H7 (cell line): ENCODE measurements at places on chromosomes 4 and X. TPM values are rescaled to one million over a fixed set of nuclear protein-coding genes. Genes with fewer than 3 reads are reported as not detected.

TLR10 gene
- not detected in 2 replicates for total RNA-seq

NSUN7 gene
- 19.8 and 26.5 TPM in 2 replicates for total RNA-seq

- DNase-seq = no peak
Observed at GRCh38 chrX:41723826-41724225, at the start of gene GPR82. Gene GPR82, plus strand, starts transcription at chrX:41724181. Its CDS starts 2,846 bp downstream, at chrX:41727027.

GRCh38 chrX:72381439-72382201 lies 75.9 kb upstream of the CITED1 start:
- no peak for DNase-seq

CCKAR gene
- total RNA-seq = not detected in 2 replicates

CENPVL1 gene
- total RNA-seq = 1.3 and 1.4 TPM in 2 replicates

GRCh38 chr4:98609934-98610333 lies 48.5 kb downstream of the TSPAN5 start:
- DNase-seq = no peak

BRS3 gene
- not detected in 2 replicates for total RNA-seq
